ENCODE measurements at places on chromosomes 7 and 10. TPM values are rescaled to one million over a fixed set of nuclear protein-coding genes. Genes with fewer than 3 reads are reported as not detected.

The HIPK2 gene
- 60.2 TPM for total RNA-seq

The PSD gene
- total RNA-seq = not detected

The SYT15B gene
- 0.94 TPM for total RNA-seq

The ATP5MK gene
- 159 TPM for total RNA-seq

The DYNC1I1 gene
- 1.9 TPM for total RNA-seq

The BEND7 gene
- total RNA-seq = 23.1 TPM

The BAIAP2L1 gene
- total RNA-seq = 31.4 TPM

The OPN1SW gene
- total RNA-seq = not detected

The CTTNBP2 gene
- 6.2 TPM for total RNA-seq

The BTRC gene
- 12.5 TPM for total RNA-seq

The ANTXRL gene
- total RNA-seq = not detected

The ACHE gene
- total RNA-seq = 29.0 TPM

The SFXN4 gene
- 35.5 TPM for total RNA-seq

The SLC37A3 gene
- total RNA-seq = 45.4 TPM

The CYP2C19 gene
- total RNA-seq = 146 TPM

The SLC18A3 gene
- total RNA-seq = not detected

The TRPV5 gene
- total RNA-seq = not detected

The RNF148 gene
- 1.1 TPM for total RNA-seq

The CTAGE15 gene
- total RNA-seq = 0.70 TPM

The SPDYE2B gene
- not detected for total RNA-seq

The CAMK2G gene
- total RNA-seq = 119 TPM

The GLUD1 gene
- total RNA-seq = 135 TPM

The NME8 gene
- not detected for total RNA-seq

The ZNF804B gene
- not detected for total RNA-seq

The FAM25G gene
- not detected for total RNA-seq

The FXYD4 gene
- not detected for total RNA-seq

The ASB10 gene
- total RNA-seq = not detected

The PHYHIPL gene
- 12.3 TPM for total RNA-seq

The CRTAC1 gene
- not detected for total RNA-seq

The UCN3 gene
- 1.4 TPM for total RNA-seq

The SPDYE5 gene
- not detected for total RNA-seq

The PARD3 gene
- total RNA-seq = 39.2 TPM

The ATP6V0A4 gene
- not detected for total RNA-seq
